Neuronal stem cell (in vitro differentiated cells): ENCODE measurements at places on chromosomes 7 and 10.

GRCh38 chr7:140881507-140882228, 43.1 kb downstream of the BRAF start:
- DNase-seq: no peak

GRCh38 chr10:61061923-61062504, 118.0 kb upstream of the RHOBTB1 start:
- no peak for DNase-seq

- no peak for DNase-seq
Observed at GRCh38 chr10:107546284-107546683, 381.8 kb upstream of the SORCS1 start.

DNA sequence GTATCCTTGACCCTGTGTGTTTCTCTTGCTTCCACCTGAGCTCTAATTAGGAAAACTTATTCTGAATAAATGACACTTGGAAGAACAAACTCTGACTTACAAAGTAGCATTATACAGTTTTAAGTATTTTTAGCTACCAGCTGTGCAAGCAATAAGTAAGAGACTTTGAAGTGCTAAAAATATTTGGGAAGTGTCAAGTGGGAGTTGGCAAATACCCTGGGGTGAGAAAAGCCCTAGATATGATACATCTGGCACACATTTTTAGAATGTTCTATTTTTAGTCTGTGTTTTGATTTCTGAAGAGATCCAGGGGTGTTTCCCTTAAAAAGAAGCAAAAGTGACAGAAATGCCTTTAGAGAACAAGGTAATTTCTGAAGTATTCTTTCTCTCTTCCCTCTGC, 132.7 kb upstream of the TEX47 start:
- DNase-seq: no peak

DNA sequence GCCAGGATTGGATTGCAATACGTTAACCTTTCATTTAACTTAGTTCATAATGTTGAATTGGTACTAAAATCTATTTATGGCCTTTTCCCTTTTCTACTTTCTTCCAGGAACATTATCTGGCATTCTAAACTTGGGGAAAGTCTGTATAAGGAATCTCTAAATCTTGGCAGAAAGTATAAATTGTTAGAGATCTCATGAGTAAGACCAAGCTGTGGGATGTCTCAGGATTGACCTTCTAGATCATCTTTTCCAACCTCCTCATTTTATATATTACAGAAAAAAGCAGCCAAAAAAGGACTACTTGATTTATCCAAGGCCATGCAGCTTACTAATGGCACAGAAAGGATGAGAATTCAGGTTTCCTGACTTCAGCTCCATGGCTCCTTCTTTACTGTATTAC, 598.3 kb downstream of the INHBA start:
- DNase-seq: no peak
